IMR-90 (cell line): ENCODE measurements at places on chromosomes 6 and 20. TPM values are rescaled to one million over a fixed set of nuclear protein-coding genes. Genes with fewer than 3 reads are reported as not detected.
A peak's percentile ranks its signal among the peaks of the same experiment; 100 is the strongest.

DNA sequence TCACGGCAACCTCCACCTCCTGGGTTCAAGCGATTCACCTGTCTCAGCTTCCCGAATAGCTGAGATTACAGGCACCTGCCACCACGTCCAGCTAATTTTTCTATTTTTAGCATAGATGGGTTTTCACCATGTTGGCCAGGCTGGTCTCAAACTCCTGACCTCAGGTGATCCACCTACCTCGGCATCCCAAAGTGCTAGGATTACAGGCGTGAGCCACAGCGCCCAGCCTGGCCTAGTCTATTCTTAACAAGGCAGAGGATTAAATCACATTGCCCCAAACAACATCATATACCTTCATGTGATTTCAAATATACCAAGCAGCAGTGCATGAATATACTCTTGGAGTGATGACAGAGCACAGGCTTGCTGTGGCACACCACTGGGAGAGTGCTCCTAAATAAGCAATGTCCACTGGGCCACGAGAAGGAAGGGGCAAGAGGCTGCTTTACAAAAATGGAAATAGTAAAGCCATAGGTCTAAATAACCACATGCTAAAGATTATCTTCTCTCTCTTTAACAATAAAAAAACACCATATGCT, 76.6 kb upstream of the TULP1 start:
- no peaks in the 10 kb centered on the region for H3K36me3 ChIP-seq
- no peak overlapping the region for H3K4me3 ChIP-seq
- no peak for DNase-seq
- no peaks in the 10 kb centered on the region for H3K4me1 ChIP-seq
- no peaks in the 10 kb centered on the region for H3K27me3 ChIP-seq

DNA sequence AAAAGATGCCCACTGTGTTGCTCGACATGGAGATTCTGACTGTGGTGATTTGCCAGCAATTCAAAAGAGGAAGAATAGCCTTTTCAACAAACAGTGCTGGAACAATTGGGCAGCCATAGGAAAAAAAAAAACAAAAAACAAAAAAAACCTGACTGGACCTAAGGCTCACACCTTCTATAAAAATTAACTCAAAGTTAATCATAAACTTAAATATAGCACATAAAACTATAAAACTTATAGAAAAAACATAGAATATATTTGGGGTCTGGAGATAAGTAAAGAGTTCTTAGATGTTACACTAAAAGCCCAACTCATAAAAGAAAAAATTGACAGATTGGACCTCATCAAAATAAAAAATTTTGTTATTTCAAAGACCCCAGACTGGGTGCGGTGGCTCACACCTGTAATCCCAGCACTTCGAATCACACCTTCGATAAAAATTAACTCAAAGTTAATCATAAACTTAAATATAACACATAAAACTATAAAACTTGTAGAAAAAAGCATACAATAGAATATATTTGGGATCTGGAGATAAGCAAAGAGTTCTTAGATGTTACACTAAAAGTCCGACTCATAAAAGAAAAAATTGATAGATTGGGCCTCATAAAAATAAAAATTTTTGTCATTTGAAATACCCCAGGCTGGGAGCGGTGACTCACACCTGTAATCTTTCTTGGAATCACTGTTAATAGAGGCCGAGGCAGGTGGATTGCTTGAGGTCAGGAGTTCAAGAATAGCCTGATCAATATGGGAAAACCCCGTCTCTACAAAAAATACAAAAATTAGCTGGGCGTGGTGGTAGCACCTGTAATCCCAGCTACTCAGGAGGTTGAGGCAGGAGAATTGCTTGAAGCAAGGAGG, 115.6 kb upstream of the FAM83B start:
- DNase-seq, result no peak
- no peaks in the 10 kb centered on the region for H3K27me3 ChIP-seq
- H3K4me3 ChIP-seq, result no peak overlapping the region
- no peaks in the 10 kb centered on the region for H3K36me3 ChIP-seq

The TRAPPC3L gene
- total RNA-seq, result under 0.01 TPM in 1 of 2 replicates, not detected in the other

The SLC26A8 gene
- total RNA-seq, result not detected in 2 replicates

The TP53TG5 gene
- total RNA-seq, result not detected in 2 replicates

The DDO gene
- total RNA-seq, result 0.18 and 0.28 TPM in 2 replicates

GRCh38 chr6:52550870-52551269, 26.0 kb downstream of the TRAM2 start:
- H3K4me1 ChIP-seq, result peaks cover 63% of the 10 kb centered on the region
- H3K27me3 ChIP-seq, result no peaks in the 10 kb centered on the region
- peak overlapping the region; percentile 92 for H3K27ac ChIP-seq

DNA sequence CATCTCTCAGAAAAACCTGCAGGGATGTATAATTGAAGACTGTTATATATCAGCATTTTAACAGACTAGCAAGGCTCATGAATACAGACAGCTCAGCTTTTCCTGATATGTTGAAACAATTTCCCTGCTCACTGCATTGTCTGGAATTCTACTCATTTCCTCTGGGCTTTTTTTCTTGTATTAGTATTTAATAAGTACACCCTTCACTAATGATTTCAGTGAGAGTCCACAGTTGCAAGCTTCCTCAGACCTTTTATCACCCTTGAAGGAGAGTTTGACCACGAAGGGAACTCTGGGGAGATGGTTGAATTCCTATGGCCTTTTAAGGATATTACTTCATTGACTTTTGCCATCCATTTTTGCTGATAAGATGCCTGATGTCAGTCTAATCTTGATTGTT, 248.7 kb downstream of the ADGB start:
- H3K36me3 ChIP-seq, result no peaks in the 10 kb centered on the region
- H3K27ac ChIP-seq, result no peak overlapping the region
- no peak overlapping the region for H3K4me3 ChIP-seq
- peaks cover 9% of the 10 kb centered on the region for H3K4me1 ChIP-seq
- peak; percentile 13 for DNase-seq

DNA sequence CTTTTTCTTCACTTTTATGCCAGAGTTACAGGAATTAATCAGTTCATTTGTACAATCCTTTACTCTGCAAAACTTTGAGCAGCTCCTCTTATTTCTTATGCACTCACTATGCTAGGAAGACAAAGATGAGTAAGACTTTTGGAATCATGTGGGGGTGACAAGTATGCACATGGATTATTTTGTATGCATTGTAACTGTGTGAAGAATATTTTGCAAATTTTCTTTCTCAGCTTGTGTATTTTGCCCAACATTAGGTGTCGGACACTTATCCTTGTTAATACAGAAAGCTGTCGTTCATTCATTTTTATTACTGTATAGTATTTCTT, 88.6 kb downstream of the PPP1R14C start:
- H3K27me3 ChIP-seq, result no peaks in the 10 kb centered on the region
- no peak overlapping the region for H3K27ac ChIP-seq
- peak; percentile 57 for DNase-seq
- no peaks in the 10 kb centered on the region for H3K36me3 ChIP-seq
- peaks cover 7% of the 10 kb centered on the region; the same call in 1 of the 2 replicates for H3K4me1 ChIP-seq

The GINS1 gene
- total RNA-seq, result 6.6 and 12.2 TPM in 2 replicates

The ULBP2 gene
- 7.2 and 7.9 TPM in 2 replicates for total RNA-seq

DNA sequence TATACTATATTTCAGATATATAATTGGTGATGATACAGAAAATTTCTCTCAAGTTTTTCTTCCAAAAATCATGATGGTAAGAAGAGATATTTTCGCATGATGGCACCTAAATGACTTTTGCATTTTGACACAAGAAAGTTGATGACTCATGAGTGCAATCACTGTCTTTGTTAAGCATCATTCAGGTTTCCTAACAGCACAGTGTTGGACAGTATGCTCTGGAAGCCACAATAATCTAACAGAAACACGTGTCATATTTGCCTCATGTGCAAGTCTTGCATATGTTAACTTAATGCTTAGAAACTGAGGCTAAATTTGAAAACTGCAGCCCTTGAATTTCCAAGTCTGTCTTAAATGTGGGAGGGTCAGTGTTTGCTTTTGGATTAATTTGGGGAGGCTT, 533.5 kb downstream of the LMBRD1 start:
- no peaks in the 10 kb centered on the region for H3K4me1 ChIP-seq
- no peaks in the 10 kb centered on the region for H3K36me3 ChIP-seq
- no peak overlapping the region for H3K4me3 ChIP-seq
- no peak overlapping the region for H3K27ac ChIP-seq
- no peaks in the 10 kb centered on the region for H3K27me3 ChIP-seq
- DNase-seq, result no peak

The C6orf132 gene
- 0.72 and 1.1 TPM in 2 replicates for total RNA-seq

The BACH2 gene
- 1.1 and 1.3 TPM in 2 replicates for total RNA-seq
